ENCODE measurements at places on chromosomes 7 and 10. TPM values are rescaled to one million over a fixed set of nuclear protein-coding genes. Genes with fewer than 3 reads are reported as not detected.

Gene SGCE
- total RNA-seq = 49.2 TPM

Gene NKX1-2
- total RNA-seq = not detected

Gene SEMA3E
- not detected for total RNA-seq

DNA sequence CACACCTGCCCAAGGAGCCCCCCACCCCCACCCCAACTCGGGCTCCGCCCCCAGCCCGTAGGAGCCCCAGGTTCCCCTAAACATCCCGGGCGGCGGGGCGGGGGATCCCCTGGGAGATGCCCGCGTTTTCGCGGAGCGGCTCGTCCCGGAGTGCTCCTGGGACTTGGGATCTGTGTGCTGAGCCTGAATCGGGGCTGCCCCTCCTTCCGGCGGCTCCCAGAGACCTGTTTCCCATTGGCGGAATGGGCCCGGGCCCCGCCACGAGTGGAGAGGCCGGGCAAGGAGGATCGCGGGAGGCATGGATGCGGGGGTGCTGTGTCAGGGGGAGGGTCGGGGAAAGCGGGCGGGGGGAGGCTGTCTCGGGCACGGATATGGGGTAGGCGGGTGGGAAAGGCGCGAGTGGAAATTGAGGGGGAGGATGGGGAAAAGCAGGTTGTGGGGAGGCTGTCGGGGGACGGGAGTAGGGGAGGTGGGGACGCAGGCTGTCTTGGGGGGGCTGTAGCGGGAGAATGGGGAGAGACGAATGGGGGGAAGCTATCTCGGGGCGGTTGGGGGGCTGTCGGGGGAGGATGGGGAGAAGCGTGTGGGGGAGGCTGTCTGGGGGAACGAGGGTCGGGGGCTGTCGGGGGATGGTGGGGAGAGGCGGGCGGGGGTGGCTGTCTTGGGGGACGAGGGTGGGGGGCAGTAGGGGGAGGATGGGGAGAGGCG, 572 bp upstream of the BHLHA15 start:
- DNase-seq = peak; percentile 31

All from A673 (cell line).